Thoracic aorta endothelial cell (primary cell): ENCODE measurements at places on chromosomes 5 and 9. TPM values are rescaled to one million over a fixed set of nuclear protein-coding genes. Genes with fewer than 3 reads are reported as not detected.

The C5orf52 gene
- total RNA-seq: not detected in 2 replicates

The WDR36 gene
- total RNA-seq: 90.0 and 114 TPM in 2 replicates

The LECT2 gene
- not detected in 2 replicates for total RNA-seq

The OR1J2 gene
- not detected in 2 replicates for total RNA-seq

The PCDHB10 gene
- total RNA-seq: 0.22 and 0.66 TPM in 2 replicates

The UGT3A1 gene
- not detected in 2 replicates for total RNA-seq

The HMHB1 gene
- not detected in 2 replicates for total RNA-seq
